ENCODE measurements at places on chromosomes 1 and 21.

DNA sequence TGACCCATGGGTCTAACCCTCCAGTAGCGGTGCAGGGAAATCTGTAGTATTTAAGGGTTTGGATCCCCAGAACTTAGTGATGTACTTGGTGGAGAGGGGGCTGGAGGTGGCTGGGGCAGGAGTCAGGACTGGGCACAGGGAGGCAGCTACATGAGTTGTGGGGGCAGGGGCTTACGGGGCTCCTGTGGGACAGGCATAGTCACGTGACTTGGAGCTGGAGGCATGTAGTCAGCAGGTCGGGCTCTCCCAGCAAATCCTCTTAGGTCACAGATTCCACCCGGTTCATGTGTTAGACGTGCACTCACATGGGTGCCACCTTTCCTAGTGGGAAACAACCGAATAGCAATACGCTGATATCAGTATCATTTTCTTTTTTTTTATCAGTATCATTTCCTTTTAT, 112.1 kb downstream of the PCP4 start:
- DNase-seq = no peak

GRCh38 chr1:245807306-245807705, 652.5 kb downstream of the KIF26B start:
- no peak for DNase-seq

GRCh38 chr1:204520834-204521709, 4.9 kb downstream of the MDM4 start:
- no peak for DNase-seq

GRCh38 chr21:40660461-40660860, 186.5 kb downstream of the DSCAM start:
- DNase-seq = no peak

DNA sequence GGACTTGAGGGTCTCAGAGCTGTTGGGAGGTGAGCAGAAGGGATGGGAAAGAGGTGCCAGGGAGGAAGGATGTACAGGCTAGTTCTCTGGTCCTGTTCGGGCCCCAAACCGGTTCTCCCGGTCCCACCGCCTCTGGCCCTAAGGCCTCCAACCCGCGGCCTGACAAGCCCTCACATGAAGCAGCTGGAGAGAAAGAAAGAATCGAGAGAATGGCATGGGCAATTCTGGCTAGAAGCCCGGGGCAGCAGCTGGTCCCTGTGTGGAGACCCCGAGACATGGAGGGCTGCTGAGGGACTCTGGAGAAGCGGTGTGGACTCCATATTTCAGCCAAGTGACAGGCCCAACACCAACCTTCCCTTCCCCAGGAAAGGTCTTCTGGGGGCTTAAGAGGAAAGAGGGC, 730 bp downstream of the CDC42SE1 start:
- DNase-seq = no peak

DNA sequence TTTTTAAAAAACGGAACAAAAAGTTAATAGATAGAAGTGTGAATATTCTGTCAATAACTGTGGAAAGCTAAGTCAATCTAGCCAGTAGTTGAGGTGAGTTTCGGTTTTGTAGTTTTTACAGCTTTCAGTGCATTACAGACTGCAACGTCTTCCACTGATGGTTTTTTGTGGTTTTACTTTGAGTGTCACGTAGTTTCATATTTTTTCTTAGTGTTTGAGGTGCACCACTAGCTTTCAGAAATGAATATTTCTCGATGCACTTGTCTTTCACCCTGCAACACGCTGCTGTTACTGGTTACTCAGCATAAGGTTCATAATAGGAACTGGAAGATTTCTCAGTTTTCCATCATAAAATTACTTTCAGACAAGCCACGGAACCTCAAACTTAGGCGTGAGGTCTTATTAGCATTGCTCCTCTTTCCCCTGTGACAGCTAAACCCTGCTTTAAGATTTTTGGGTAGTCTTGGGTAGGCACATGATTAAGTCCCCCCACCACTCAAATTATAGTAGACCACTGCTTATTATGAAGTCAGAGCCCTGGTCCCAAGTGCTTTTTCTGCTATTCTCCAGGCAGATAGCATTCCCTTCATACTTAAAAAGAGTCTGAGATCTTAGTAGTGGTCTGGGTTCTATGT, 1412.7 kb downstream of the KCNT2 start:
- no peak for DNase-seq

- DNase-seq = no peak
These were observed 11.5 kb upstream of the AIM2 start for GRCh38 chr1:159088050-159088449.

DNA sequence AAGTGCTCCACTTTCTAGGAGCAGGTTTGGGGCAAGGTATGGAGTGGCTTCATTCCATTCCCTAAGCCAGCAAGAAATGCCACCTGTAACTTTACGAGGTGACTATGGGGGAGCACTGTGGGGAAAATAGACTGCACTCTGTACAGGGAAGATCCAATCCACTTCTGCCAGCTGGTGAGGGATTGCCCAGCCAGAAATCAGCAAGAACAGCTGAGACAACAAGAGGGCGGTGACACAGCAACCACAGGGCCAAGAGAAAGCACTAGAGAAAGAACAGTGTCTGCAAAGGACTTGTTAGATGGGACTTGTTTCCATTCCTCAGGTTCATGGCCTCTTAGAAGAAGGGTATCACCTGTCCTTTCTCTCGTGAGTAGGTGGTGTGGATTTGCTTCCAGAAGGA, 19.6 kb downstream of the CAPN8 start:
- no peak for DNase-seq

- no peak for DNase-seq
These were observed 215.5 kb downstream of the GRIK3 start for GRCh38 chr1:36818771-36819170.

- no peak for DNase-seq
These were observed 112.5 kb upstream of the NBPF11 start for GRCh38 chr1:148264374-148265276.

GRCh38 chr1:63005812-63006211, 221.9 kb downstream of the ATG4C start:
- DNase-seq = no peak

DNA sequence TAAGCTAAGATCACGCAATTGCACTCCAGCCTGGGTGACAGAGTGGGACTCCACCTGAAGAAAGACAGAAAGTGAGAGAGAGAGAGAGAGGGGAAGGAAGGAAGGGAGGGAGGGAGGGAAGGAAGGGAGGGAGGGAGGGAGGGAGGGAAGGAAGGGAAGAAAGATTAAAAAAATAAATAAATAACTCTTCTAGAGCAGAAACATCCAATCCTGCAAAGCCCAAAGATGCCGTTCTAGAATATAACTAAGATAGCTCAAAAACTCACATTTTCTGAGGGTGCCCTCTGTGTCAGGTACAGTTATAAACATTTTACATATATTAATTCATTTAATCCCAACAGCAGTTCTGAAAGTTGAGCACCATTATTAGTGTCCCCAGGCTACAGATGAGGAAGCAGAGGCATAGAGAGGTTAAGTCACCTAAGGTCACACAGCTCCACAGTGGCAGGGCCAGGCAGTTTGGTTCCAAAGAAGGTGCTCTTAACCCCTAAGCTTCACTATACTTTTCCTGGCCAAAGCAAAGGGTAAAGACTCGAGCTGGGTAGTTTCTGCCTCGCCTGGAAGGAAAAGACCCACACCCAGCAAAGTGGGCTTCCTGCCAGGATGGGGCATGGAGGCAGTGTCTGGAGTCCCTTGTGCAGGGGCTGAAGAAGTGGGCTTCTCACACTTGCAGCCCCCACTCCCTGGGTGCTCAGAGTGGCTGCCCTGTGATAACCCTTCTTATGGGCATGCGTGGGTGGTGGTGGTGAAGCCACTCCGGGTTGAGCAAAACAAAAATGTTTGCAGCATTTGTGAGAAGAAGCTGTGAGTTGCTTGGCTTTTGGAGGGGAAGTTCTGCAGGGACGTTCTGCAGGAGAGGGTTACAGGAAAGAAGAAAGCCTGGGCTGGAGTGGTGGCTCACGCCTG, 7.9 kb upstream of the PIK3CD start:
- DNase-seq = no peak

DNA sequence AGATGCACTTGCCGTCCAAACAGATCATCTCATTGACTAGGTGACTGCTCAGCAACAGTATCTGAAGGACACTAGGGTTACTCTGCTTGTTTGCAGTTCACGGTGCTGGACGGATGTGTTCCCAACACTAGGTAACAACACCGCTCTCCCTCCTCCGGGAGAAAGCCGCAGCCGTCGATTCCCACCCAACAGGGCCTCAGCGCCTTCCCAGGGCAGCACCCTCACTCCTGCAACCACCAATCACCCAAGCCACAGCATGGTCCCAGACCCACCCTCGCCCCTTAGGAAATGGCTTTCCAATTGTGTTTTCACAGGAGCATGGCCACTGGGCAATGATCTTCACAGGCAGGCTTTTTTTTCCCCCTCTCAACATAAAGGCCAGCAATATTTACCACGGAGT, 779 bp downstream of the TLR5 start:
- no peak for DNase-seq

DNA sequence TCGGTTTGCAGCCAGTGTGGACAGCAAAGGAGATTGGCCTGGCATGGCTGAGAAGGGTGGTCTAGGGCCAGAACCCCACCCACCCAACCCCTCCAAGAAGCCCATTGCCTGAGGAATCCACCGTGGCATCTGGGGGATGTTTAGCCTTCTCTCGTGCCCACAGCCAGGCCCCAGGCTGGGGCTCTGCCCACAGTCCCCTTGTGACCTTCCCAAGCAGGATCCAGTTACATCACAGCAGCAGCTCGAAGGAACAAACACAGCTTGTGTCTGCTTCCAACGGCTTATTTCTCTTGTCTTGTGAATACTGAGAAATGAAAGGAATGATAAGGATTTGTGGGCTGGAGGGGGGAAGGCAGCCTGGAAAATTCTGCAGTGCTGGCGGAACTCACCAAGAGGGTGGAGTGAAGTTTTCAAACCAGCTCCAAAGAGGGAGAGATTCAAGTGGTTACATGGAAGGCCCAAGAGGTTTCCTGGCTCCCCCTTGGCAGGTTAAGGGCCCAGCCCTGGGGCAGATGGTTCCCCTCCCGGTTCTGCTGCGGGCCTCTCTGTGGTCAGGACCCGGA, 61.6 kb downstream of the DHRS3 start:
- DNase-seq = no peak

- no peak for DNase-seq
These were observed 19.9 kb downstream of the CLDN17 start for GRCh38 chr21:30146558-30147282.

- DNase-seq = no peak
These were observed 6.6 kb upstream of the STUM start for GRCh38 chr1:226541631-226542622.

GRCh38 chr1:168220470-168220871, 5.3 kb upstream of the SFT2D2 start:
- DNase-seq = no peak

DNA sequence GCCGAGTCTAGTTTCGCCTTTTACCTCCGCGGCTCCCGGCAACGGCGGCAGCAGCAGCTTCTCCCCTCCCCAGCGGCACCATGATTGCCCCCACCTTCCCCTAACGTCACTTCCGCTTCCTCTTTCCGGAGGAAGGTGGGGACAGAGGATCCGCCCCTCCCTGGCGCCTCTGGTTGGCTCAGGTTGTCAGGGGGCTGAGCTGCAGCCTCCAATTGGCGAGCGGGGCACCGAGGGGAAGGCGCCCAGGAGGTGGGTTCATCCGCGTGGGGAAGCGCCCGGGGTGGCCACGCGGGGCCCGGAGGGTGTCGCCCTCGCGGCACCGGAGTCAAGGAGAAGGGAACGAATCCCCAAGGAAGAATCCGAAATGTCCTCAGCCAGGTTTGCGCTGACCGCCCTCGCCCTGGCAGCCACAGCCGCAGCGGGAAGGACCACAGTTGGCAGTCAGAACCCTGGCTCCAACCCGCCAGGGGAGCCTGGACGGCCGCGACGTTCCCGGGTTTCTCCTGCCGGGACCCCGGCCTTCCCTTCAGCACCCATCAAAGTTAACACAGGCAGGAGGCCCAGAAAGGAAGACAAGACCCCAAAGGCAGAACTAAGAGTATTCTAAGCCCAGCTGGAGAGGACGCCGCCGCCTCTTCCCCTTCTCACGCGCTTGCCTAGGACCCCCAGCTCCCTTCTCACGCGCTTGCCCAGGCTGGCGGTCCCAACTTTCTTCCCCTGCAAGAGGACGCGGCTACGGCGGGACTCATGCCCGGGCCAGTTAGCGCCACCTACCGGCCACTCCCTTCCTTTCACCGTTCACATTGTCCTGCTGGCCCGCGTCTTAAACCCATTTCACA, at the start of gene MTF1:
MTF1 (minus strand) TSS at position 86 of the 839 bp plus-strand sequence. CDS start 1,934 bp downstream, outside the sequence.
- DNase-seq = peak; percentile 90

DNA sequence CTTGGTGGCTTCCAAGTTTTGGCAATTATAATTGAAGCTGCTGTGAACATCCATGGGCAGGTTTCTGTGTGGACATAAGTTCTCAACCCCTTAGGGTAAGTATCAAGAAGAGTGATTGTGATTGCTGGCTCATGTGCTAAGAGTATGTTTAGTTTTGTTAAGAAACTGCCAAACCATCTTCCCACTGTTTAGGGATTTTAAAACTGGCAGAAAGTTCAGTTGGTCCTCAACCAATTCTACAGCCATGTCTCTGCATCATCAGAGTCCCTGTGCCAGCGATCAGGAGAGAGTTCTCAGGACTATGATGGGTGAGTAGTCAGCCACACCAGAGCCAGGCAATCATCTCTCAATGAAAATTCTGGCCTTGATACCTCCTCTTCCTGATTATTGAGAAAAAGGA, 193.8 kb downstream of the ZC3H11B start:
- no peak for DNase-seq

DNA sequence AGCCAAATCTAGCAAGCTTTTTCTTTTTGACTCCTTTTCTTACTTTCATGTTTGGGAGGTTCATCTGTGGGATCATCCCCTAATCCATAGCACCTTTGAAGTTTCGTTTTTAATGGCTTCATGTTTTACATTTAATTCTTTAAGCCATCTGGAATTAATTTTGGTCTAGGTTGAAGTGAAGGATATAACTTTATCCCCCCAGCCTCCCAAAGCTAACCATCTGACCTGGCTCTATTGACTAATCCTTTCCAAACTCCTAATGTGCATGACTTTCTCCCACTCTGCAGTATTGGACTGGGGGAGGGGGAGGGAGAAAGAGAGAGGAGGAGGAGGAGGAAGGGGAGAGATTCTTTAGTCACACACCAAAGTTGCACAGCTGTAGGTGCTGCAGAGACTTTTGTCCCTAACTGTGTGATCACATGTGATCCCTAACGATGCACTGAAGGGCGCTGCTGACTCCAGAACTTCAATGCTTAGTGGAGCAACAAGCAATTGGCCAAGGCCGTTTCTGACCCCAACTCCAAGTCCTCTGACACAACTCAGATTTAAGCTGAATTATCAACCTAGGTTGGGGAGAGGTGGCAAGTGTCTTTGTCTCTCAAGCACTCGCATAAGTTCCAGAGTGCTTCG, 191.6 kb downstream of the HUNK start:
- DNase-seq = no peak

Data from stimulated activated CD4-positive, alpha-beta T cell treated with anti-CD3 and anti-CD28 coated beads, TNF-alpha, amount 100 ng/mL, for 48 hours (primary cell).